ENCODE measurements at places on chromosomes 7 and 10.

- no peak for DNase-seq
These were observed 49.5 kb downstream of the ASAH2B start for GRCh38 chr10:50788951-50789945.

DNA sequence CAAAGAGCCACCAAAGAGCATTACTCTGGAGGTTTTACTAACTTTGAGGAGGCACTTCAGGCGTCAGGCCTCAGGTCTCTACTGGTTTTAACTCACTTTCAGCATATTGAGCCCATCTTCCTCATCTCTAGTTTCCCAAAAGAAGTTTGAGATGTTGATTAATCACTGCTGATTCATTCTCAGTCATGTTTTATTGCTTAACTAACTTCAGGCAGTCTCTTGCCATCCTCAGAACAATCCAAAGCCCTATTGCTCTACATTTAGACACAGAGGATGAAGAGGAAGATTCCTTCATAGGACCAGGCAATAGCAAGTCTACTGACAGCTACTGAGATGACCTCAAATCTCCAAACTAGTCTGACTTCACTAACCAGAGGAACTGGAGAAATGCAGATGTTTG, 39.1 kb upstream of the BET1 start:
- DNase-seq = no peak

DNA sequence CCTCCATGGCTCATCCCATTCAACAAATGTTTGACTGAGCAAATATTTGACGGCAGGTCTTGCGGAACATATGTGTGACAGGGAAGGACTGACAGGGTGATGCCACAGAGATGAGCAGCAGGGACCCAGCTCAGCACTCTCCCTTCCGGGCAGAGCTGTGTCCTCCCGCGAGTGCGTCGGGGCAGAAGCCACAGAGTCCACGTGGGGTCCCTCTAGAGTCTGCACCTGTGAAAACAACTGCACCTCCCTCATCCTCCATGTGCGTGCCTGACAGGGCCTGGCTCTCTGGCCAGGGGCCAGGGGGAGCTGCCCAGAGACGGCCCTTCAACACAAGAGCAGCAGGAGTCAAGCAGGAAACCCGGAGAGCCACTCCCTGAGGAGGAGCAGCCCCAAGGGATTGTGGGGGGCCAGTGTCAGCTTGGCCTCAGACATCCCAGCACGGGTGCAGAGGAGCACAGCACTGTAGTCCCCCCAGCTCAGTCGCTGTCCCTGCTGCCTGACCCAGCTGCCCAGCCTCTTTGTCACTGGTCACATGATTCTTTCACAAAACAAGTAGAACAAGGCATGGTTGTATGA, 83.6 kb upstream of the TMEM72 start:
- DNase-seq = no peak

- no peak for DNase-seq
These were observed 143.0 kb downstream of the BUB3 start for GRCh38 chr10:123297175-123297574.

GRCh38 chr7:121761399-121761798, 111.6 kb upstream of the PTPRZ1 start:
- no peak for DNase-seq
